ENCODE measurements at places on chromosomes 3 and 15.

DNA sequence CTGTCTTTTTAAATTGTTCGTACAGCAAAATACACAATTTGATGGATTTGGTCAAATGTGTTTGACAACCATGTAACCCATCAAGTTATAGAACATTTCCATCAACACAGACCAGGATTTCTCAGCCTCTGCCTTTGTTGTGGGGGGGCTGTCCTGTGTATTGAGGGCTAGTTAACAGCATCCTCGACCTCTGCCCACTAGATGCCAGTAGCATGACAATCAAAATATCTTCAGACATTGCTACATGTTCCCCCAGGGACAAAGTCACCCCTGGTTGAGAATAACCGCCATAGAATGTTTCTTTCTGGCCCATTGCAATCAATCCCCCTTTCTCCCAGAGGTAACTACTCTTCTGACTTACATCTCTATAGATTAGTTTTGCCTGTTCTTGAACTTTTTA, 310.1 kb upstream of the RGMA start:
- DNase-seq: no peak

DNA sequence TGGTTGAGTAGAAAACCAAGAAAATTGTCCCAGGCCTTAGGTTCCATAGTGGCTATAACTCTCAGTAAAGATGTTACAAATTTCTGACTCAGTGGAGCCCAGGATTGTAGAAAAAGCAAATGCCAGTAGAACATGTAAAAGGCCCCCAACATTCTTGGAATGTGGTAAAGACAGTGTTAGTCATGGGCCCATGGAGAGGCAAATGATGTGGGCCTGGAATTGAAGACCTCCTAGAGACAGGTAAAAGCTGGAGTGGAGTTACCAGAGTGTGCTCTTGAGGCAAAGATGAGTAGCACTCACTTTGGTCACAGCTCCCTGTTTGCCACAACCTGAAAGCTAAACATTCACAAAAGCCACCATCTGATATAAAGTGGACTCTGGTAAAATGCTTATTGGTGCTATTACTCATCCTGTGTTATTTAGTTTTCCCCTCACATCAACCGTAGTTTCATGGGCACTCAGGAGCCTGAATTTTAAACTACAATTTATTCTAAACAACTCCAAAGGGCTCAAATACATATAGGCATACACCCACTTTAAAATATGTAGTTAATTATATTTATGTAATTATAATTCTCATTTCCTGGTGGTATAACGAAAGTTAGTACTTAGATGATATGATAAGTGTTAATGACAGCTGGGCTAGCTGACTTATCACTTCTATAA, 359.6 kb upstream of the NECTIN3 start:
- no peak for DNase-seq

DNA sequence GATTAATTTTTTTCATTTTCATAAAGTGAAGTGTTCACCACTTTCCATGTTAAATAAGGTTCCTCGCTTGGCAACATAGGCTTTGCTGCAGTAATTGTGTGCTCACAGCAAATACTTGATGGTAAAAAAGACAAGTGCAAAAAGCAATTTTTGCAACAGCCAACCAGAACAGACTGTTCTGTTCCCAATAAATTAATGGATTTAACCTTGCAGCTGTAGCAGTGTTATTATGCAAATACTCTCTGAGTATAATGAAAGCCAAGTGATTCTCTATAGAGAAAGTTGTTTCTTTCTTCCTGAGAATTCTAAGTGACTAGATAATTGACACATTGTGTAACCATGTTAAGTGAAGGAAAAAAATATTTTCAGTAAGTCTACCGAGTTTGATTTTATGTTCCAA, 183.7 kb upstream of the NAALADL2 start:
- DNase-seq: no peak

GRCh38 chr3:79157191-79157590, 610.6 kb downstream of the ROBO1 start:
- no peak for DNase-seq

GRCh38 chr3:84547971-84548970, 410.5 kb upstream of the CADM2 start:
- DNase-seq: no peak

GRCh38 chr3:31748281-31748932, 215.7 kb downstream of the STT3B start:
- DNase-seq: no peak

- peak; percentile 67 for DNase-seq
Observed at GRCh38 chr3:66407611-66408218, 93.1 kb downstream of the LRIG1 start.

GRCh38 chr3:165195640-165196576, at the start of gene SLITRK3:
Gene SLITRK3, minus strand, starts transcription at chr3:165196384. Its CDS starts 5,554 bp downstream, at chr3:165190830.
- no peak for DNase-seq

DNA sequence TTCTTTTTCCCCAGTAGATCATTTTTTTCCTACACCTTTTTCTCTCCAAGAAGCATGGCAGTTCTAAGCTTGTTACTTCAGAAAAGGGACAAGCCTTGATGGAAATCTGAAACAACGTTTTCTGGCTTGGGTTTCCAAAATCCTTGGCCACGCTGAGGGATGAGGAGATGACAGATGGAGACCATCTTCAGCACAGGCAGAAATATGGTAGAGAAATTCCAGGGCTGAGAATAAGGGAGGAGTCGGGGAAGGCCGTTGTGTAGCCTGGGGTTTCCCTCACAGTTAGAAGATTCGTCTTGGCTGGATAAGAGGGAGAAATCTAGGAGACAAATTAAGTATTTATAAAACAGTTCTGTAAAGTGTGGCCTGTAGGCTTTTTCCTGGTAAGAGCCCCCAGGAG, 33.9 kb upstream of the STT3B start:
- no peak for DNase-seq

GRCh38 chr3:99066863-99067262, 165.4 kb upstream of the DCBLD2 start:
- DNase-seq: no peak

DNA sequence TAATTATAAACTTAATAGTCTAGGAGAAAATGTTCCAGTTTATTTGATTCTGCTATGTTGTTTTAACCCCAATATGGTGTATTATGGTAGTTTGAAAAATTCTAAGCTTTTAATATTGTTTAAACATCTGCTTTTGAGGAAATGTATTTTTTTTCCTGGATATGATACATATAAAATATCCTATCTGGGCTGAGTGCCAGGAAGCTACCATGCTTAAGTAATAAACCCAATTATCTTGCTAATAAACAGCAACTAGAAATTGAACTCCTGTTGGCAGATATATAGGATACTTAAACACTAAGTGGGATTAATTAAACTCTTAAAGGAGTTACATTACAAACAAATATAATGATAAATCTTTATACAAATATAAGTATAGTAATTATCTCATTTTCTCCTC, 293.7 kb upstream of the GRM7 start:
- no peak for DNase-seq

GRCh38 chr3:51961602-51962569, 5.4 kb downstream of the PCBP4 start:
- DNase-seq: no peak

GRCh38 chr3:41710646-41711388, 251.1 kb downstream of the ULK4 start:
- no peak for DNase-seq

- no peak for DNase-seq
Observed at GRCh38 chr3:156563900-156564682, 9.2 kb upstream of the SSR3 start.

DNA sequence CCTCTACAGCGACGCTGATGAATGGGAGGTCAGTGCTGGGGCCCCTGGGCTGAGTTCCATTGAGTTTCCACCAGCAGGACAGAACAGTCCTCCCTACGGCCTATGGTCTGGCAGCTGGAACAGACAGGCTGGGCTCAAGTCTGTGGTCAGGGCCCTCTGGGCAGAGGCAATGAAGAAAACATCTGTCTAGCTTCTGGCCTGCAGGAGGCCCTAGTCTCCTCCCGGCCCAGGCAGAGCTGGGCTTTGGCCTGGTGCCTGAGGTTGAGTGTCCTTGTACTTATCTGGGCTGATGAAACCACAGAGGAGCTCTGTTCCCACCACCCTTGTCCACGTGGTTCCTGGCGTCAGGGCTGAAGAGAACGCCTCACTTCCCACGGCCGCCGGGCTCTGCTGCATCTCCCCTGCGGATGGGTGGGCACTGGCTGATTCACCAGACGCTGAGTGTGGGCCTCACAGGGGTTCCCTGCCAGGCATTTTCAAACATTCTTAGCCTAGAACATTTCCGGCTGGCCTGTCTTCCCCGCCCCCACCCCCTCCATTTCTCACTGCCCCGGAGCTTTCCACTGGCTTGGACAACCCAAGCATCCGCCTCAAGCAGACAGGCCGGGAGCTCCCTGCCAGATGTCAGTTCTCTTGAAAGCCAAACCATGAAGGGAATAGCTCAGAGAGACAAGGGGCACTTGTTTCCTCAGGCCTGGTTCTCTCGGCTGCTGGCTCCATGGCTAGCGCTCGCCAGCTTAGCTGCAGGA, 20.3 kb downstream of the PPCDC start:
- no peak for DNase-seq

- DNase-seq: no peak
Observed at GRCh38 chr3:187621881-187622280, 48.3 kb downstream of the SST start.

DNA sequence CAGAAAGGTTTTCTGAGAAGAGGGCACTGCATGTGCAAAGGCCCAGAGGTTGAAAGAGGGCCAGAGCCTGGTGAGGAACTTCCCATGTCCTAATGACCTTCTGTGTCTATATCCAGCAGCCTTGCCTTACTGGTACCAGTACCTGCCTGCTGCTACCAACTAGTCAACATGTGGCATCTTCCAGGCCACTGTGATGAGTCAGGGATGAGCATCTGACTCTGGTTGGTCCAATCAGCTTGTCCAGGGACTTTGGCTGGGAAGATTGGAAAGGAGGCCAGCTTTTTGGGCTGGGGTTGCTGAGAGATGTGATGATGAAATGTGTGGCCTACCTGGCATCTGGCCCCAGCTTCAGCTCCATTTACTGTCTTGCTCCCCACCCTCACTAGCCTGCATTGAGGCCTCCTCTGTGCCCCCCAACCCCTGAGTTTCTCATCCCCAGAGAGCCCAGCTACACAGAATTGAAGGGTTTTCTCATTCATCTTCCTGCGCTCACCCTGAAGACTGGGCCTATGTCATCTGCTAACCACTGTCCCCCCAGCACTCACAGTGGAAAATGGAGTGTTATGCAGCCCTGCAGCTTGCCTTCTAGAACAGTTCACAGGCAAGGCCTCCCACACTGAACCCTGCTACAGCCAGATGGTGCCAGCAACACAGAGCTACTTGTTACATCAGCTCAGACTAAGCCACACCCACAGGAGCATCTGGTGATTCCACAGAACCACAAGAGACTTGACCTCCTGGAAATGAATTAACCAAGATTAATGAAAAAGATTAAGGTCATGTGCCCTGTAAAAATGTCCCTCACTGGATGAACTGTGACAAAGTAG, 1.3 kb upstream of the TWF2 start:
- DNase-seq: peak; percentile 26

- no peak for DNase-seq
Observed at GRCh38 chr3:29267226-29267625, 13.6 kb upstream of the RBMS3 start.

DNA sequence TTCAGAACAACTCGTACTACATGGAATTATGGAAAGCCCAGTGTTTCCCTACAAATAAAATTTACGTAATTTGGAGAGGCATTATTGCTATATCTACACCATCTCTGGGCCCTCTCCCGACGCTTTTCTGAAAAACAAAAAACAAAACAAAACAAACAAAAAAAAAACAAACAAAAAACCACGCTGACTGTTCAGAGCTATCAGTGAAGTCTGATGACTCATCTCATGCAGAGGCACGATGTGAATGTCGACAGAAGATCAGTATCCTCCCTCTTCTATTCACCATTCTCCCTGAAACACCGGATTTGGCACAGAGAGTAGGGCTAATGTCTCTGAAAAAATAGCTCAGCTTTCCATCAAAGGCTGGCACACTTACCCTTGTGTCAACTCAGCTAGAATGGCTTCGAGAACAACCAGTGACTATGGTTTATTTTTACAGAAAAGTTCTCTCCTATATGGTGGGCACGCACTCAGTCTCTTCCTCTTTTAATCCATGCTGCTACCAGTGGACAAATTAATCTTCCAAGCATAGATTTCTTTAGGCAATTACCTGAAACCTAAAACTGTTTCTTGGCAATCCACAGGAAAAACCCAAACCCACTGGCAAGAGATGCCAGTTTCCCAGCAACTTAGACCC, 1.5 kb downstream of the CRBN start:
- no peak for DNase-seq

GRCh38 chr3:133401374-133402135, 1.7 kb downstream of the BFSP2 start:
- DNase-seq: no peak

- no peak for DNase-seq
Observed at GRCh38 chr3:59472541-59472940, 422.7 kb upstream of the CFAP20DC start.

DNA sequence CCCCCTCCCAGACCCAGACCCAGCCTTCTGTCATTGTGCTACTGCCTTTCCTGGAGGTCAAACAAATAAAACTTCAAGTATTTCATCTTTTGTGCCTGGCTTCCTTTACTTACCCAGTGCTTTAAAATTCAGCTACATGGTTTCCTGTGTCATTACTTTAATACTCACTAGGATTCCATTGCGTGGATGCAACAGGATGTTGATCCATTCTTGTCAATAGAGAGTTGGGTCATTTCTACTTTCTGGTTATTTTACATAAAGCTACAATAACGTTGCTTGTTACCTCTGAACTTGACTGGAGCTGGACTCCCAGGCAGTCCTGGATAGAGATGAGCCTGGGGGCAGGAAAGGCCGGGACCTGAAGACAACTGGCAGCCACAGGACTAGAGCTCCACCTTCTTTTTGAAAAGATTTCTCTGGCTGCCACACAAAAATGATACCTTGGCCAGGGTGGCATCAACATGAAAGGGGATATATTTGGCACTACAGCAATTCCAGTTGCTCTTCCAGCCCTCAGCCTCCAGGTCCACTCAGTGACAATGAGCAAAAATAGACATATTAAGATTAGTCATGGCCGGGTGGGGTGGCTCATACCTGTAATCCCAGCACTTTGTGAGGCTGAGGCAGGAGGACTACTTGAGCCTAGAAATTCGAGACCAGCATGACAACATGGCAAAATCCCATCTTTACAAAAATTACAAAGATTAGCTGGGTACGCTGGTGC, 23.3 kb upstream of the HEG1 start:
- DNase-seq: no peak

DNA sequence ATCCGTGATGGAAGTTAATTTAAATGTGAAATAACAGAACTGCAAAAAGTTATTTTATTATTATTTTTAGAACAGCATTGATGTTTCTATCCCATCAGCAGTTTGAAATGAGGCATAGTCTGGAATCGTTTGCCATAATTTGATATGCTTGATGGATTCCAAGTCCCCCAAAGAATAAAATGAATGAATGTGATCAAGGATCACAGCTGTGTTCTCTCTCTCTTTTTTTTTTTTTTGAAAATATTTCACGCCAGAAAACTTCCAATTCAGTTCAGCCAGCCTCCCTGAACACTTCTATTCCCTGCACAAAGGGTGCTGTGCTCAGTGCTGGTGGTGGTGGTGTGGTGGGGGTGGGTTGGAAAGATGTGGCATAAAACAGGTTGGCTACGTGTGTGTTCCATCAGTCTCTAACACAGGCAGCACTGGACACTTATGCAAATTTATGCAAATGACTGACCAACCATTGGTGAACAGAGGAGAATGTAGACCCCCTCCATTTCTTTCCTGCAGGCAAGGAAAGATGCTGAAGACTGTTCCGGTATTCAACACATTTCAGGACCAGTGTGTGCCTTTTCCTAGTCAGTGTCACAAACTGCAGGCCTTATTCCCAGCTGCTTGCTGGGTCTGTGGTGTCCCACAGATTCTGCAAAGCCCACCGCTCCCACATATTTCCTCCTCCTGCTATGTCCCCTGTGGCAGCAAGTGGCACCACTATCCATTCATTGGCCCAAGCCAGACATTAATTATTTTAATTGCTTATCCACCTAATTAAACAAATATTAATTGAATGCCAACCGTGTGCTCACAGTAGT, 10.6 kb downstream of the ARNT2 start:
- no peak for DNase-seq
